Mesothelial cell of epicardium (in vitro differentiated cells): ENCODE measurements at places on chromosomes 4 and X.

- H3K4me1 ChIP-seq, result no peaks in the 10 kb centered on the region
- H3K27ac ChIP-seq, result no peak overlapping the region
- DNase-seq, result no peak
- no peaks in the 10 kb centered on the region for H3K27me3 ChIP-seq
These were observed 184.3 kb upstream of the TACR3 start for GRCh38 chr4:103904123-103904522.

GRCh38 chrX:12223650-12224049, 85.4 kb downstream of the FRMPD4 start:
- H3K4me3 ChIP-seq, result no peak overlapping the region
- DNase-seq, result no peak
- H3K4me1 ChIP-seq, result no peaks in the 10 kb centered on the region
- no peak overlapping the region for H3K27ac ChIP-seq

DNA sequence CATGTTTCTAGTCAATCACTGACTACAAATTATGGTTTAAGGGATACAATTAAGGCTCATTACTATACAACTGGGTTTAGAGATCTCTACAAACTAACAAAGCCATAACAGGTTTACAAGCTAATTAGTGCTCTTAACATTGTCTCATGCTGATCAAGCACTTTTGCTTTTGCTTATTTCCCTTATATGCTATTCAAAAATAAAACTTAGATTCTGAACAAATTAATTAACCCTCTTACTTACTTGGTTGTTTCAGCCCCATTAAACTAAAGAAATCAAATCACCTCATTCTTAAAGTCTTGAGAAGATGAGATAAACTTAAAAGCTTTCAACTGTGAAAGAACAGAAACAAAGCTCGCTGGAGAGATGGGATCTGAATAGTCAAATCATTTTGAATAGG, 2024.5 kb upstream of the ADGRL3 start:
- H3K4me3 ChIP-seq, result no peak overlapping the region
- H3K36me3 ChIP-seq, result no peaks in the 10 kb centered on the region
- H3K27me3 ChIP-seq, result no peaks in the 10 kb centered on the region
- no peak overlapping the region for H3K27ac ChIP-seq
- peaks cover 2% of the 10 kb centered on the region for H3K4me1 ChIP-seq

GRCh38 chrX:48498374-48498809, 10.4 kb upstream of the PORCN start:
- H3K27me3 ChIP-seq, result no peaks in the 10 kb centered on the region
- H3K4me1 ChIP-seq, result peaks cover 2% of the 10 kb centered on the region
- no peak for DNase-seq
- H3K27ac ChIP-seq, result no peak overlapping the region
- H3K36me3 ChIP-seq, result no peaks in the 10 kb centered on the region
- no peak overlapping the region for H3K4me3 ChIP-seq

- no peak for DNase-seq
- no peak overlapping the region for H3K27ac ChIP-seq
- peaks cover 17% of the 10 kb centered on the region for H3K4me1 ChIP-seq
- peaks cover 8% of the 10 kb centered on the region for H3K36me3 ChIP-seq
- no peak overlapping the region for H3K4me3 ChIP-seq
- no peaks in the 10 kb centered on the region for H3K27me3 ChIP-seq
These were observed 558.2 kb upstream of the DIPK2B start for GRCh38 chrX:45758738-45759397.

DNA sequence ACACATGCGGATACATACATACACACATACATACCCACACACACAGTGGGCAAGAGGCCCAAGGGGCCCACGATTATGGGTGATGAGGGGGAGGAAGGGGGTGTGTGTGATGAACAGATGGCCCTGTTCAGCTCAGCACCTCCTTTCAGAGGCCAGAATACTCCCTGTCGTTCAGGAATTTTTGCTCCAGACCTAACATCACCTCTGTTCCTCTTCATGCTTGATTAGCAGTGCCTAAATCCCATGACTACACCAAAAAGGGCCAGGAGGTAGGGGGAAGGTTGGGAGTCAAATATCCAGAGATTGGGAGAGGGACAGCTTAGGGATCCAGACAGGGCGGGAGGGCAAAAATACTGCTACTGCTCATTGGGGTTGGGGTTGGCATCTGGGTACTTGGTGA, 42.7 kb downstream of the SMC1A start:
- peaks cover 17% of the 10 kb centered on the region for H3K36me3 ChIP-seq
- no peak overlapping the region for H3K27ac ChIP-seq
- DNase-seq, result no peak
- H3K4me1 ChIP-seq, result no peaks in the 10 kb centered on the region
- no peaks in the 10 kb centered on the region for H3K27me3 ChIP-seq
- no peak overlapping the region for H3K4me3 ChIP-seq
